ENCODE measurements at places on chromosomes 3 and 15.

- DNase-seq: no peak
These were observed 145.7 kb upstream of the RORA start for GRCh38 chr15:61374848-61375247.

- DNase-seq: no peak
These were observed 67.2 kb downstream of the ST6GAL1 start for GRCh38 chr3:186997473-186997939.

DNA sequence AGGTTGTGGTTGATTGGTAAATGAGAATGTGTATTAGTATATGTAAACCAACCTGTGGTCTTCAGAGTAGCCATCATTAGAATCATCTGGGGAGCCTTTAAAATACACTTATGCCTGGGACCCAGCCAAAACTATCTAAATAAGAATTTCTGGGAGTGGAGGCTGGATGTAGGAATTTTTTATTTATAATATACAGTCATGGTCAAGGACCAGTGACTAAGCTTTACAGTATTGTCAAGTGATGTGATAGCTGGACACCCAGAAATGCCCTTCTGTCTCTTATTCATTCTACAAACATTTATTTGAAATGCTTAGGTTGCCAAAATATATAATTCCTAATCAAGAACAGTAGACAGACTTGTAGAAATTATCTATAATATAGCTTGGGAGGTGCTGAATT is 132.2 kb downstream of the MBNL1 start:
- no peak for DNase-seq

- DNase-seq: no peak
These were observed 113.0 kb upstream of the PTPRG start for GRCh38 chr3:61448378-61448777.

GRCh38 chr15:76866716-76867321 is 38.3 kb downstream of the SCAPER start:
- peak; percentile 31 for DNase-seq

- DNase-seq: no peak
These were observed 973.9 kb downstream of the FHIT start for GRCh38 chr3:60277361-60277800.

GRCh38 chr15:96412906-96413231 is 82.4 kb downstream of the NR2F2 start:
- DNase-seq: peak; percentile 21

DNA sequence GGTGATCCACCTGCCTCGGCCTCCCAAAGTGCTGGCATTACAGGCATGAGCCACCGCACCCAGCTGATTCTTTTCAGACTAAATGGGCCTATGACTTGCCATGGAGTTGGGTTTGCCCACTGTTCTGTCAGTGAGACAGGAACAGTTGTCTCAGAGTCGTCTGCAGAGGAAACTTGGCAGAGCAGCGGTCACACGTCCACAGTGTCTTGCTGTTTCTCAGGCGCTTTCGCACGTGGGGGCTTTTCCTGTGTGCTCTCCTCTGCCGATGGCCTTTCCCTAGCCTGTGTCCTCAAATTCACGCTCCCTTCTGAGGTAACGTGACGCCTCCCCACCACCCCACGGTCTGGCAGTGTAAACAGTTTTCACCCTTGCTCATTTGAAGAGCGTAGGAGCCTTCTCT is 11.3 kb downstream of the TMEM44 start:
- DNase-seq: no peak

- DNase-seq: no peak
These were observed 385.4 kb downstream of the PTPRG start for GRCh38 chr3:61946570-61947324.

DNA sequence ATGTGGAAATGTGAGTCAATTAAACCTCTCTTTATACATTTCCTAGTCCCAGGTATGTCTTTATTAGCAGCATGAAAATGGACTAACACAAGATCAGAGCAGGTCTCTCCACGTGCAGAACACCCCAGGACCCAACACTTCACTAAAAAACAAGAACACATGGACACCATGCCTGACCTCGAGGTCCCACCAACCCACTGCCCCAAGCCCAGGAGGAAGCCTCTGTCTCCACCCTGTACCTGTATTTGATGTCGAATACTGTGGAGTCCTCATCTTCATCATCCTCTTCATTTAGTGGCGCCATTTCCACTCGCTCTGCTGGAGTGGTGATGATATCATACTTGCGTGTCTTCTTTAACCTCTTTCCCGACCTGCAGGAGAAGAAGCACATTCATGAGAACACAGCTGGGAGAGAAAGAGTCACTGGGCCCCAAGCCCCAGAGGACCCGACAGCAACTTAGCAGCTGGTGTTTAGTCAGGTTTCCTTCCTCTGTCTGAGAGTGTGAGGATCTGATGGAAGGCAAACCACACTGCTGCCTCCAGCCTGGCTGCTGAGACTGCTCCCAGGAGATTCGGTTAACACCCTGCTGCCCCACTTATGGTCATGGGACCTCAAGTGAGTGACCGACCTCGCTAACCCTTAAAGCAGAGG is 25.5 kb downstream of the FAM174B start:
- DNase-seq: no peak

DNA sequence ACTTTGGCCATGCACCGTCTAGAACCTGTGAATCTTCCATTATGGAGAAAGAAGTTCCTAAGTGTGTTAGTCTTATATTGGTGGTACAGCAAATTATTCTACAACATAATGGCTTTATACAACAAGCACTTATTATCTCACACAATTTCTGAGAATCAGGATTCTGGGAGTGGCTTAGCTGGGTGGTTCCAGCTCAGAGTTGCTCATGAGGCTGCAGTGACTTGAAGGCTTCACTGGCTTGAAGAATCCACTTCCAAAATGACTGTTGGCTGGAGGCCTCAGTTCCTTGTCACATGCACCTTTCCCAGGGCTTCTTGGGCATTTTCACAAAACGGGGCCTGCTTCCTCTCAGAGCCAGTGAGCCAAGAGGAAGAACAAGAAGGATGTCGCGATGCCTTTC is 82.3 kb upstream of the RNF7 start:
- no peak for DNase-seq

DNA sequence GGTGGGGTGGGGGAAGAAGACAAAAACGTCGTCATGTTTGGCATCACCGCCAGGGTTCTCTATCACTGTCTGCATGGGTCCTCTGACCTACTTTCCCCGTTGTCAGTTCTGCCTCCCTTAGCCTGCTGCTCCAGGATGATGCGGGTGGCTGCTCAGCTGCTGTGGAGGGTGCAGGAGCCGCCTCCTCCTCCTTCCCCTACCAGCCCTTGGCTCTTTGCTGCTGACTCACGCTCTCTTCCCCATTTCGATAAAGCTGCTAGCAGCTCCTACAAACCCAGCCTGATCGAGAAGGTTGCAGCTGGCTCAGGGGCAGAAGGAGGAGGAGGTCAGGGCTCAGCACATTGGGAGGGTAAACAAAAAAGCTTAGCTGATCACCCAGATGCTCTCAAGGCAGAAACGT is 49.5 kb upstream of the SEC13 start:
- DNase-seq: peak; percentile 7

- no peak for DNase-seq
These were observed 19.6 kb downstream of the HSPBAP1 start for GRCh38 chr3:122773944-122774509.

DNA sequence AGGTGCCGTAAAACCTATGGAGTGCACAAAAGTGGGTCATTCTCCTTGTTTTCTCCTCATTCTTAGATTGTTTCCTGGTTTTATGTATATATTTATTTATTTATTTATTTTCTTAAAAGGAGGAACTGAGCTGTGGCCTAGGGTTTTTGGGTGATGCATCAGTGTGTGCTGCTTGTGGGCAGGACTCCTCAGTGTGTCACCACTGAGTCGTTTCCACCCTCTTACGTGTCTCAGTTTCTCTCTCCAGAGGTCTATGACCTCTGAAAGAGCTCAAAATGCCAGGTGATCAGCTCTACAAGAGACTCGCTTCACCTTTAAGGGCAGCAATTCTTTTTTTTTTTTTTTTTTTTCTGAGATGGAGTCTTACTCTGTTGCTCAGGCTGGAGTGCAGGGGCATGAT is 72.9 kb downstream of the CD200 start:
- DNase-seq: peak; percentile 50

All from bronchial epithelial cell (primary cell).